DMS79 (cell line): ENCODE measurements at places on chromosomes 3 and 15.

DNA sequence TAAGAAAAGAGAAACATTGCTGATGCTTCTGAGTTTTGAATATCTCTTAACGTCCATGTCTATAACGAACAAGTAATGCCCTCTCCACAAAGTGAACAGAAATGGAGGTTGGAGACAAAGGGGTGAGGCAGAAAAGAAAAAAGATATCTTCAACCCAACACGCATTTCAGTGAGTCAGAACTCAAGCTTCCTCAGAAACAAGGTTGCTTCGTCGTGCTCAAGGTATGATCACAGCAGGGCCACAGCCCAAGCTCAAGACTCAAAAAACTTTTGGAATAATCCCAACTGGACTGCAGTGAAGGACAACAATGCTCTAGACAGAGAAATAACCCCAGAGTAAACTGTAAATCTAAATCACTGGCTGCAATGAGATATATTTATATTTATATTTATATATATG lies 18.9 kb downstream of the WNT5A start:
- no peak for DNase-seq

GRCh38 chr3:62870321-62870720 lies 4.9 kb downstream of the CADPS start:
- DNase-seq: no peak

GRCh38 chr3:186254676-186255650 lies 107.1 kb downstream of the DGKG start:
- DNase-seq: no peak

DNA sequence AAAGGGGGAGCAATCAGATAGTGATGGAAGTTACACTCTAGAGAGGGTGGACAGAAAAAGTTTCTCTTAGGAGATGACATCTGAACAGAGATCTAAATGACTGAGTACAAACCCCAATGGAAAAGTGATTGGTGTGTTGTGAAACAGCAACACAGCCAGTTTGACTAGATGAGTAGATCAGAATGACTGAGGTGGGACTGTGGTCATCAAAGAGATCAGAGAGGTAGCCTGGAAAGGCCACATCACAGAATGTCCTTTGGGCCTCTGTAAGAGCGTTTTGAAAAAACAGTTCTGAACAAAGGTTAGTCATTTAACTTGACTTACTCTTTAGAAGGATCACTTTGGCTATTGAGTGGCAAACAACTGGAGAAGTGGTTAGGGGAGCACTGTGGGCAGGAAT lies 10.6 kb downstream of the LRRC58 start:
- no peak for DNase-seq

GRCh38 chr3:106945435-106945834 lies 431.8 kb upstream of the CCDC54 start:
- no peak for DNase-seq

DNA sequence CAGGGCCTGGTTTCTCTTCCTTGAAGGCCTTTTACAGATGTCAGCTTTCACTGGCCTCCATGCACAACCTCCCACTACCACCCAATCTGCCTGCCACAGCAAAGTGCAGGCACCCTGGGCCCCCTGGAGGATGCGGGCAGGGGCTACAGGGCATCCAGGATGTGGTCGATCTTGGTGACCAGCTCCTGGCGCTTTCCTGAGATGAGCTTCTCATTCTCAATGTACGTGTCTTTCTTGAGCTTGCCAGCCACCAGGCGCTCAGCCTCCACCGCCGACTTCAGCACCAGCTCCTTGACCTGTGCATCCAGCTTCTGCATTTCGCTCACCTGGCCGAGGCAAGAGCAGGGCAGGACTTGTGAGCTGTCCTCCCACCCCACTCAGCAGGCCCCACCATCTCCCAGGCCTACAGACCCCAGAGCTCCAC lies 30.3 kb downstream of the RPN1 start:
- DNase-seq: no peak

- DNase-seq: no peak
These were observed 198.2 kb upstream of the UMPS start for GRCh38 chr3:124532071-124532470.

DNA sequence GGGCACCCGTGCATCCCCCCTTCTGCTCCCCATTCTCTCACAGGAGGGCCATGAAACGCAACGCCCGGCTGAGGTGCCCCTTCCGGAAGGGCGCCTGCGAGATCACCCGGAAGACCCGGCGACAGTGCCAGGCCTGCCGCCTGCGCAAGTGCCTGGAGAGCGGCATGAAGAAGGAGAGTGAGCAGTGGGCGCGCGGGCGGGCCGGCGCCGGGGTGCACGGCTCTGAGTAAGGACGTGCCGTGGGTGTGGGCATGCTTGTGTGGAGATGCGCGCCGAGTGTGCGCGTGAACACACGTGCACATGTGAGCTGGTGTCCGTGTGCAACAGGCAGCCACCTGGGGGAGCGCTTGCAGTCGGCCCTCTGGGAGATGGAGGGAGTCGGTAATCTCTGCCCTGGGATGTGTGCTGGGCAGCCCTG lies 28.1 kb downstream of the NR1I2 start:
- DNase-seq: no peak

- DNase-seq: no peak
These were observed 474.1 kb downstream of the FOXP1 start for GRCh38 chr3:71109241-71109976.

- no peak for DNase-seq
These were observed 343.2 kb downstream of the LSAMP start for GRCh38 chr3:116102037-116102436.

GRCh38 chr3:190485830-190486532 lies 27.9 kb upstream of the IL1RAP start:
- no peak for DNase-seq

GRCh38 chr3:15601046-15601398 lies 347 bp downstream of the HACL1 start:
- no peak for DNase-seq

DNA sequence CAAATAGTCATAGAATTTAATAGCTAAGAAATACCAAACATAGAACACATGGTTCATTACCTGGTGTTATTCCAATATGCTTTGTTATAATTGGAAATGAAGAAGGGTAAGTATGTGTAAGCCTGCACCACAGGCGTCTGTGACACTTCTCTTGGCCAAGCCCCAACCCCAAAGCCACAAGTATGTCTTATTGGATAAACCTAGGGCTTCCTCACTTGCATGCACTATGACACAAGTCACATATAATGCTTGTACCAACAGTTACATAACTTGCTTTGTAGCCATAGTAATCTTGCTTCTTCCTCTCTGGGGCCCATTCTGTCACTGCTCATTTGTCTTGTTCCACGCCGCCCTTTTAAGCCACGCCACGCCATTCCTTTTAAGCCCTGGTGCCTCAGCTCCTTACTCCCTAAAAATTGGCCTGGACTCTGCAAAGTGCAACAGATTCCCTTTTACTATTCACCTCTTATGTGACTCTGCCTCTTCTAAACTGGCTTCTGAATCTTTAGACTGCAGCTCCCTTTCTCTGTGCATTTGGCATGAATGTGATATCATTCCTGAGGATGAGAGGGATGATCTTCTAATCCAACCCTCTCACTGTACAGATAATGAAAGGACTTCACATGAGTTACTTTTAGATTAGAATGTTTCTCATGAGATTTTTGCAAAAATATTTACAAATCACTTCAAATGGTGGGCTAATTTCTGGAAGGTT lies 48.1 kb upstream of the EPHA3 start:
- DNase-seq: no peak

- no peak for DNase-seq
These were observed 81.9 kb downstream of the LRRK1 start for GRCh38 chr15:101001056-101001455.

DNA sequence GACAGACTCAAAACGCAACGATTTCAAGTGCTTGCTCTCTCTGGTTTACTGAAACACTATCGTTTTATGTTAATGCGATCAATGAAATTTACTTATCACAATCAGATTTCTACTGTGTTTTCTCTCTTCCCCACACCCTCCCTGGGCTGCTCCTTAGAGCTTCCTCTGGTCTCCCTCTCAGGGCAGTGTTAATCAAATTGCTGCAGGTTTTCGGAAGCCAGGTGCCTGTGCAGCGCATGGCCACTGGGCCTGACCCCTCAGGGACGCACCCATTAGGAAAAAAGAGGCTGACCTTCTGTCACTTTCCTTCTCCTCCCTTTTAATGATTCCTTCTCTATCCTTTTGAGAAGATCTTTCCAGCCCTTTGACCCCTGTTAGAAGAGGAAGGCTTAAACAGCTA lies 134.5 kb upstream of the ONECUT1 start:
- no peak for DNase-seq

DNA sequence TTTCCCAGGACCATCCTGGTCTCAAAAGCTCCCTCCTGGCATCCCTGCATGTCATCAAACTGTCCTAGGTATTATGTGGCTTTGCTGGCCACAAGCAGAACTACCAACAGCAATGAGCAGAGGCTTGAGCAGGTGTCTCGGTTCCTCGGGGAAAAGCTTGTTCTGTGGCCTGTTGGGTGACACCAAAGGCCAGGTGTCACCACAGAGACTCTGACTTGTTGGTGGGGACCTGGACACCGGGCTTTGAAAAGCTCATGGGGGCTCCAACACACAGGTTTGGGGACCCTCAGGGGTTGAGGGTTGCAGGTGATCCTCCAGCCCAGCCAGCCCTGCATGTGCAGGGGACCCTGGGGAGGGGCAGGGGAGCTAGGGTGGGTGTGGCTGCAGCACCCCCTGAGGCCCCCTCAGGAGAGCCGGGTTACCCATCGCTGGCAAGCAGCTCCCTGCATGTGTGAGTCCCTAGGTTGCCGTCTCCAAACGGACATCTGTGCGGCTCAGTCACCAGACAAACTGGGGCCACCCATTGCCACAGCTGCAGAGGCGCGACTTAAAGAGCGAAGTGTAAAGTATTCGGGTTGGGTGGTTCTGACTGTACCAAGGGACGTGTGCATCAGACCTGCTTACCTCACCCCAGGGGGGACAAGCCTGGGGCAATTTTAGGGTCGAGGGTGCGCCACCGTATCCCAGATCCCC lies 140.1 kb downstream of the CHSY1 start:
- no peak for DNase-seq

DNA sequence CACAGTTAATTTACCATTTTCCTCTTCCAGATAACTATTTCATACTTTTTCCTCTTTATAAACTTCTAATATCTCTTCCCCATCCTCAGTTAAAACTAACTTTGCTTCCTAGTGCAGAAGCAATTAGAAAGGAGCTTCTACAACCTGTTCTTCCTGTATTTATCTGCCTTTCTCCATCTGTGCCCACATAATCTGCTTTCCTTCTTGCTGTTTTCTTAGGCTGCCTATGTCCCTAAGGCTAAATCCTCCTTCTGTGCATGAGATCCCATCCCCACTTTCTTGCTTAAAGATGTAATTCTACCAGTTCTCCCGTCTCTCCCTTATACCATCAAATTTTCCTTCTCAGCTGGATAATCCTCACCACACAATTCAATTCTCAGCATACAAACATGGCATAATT lies 28.3 kb upstream of the HGD start:
- DNase-seq: no peak

- no peak for DNase-seq
These were observed 311.4 kb downstream of the UNC13C start for GRCh38 chr15:54289590-54290136.

GRCh38 chr3:152309535-152310307 lies 41.0 kb downstream of the MBNL1 start:
- no peak for DNase-seq

GRCh38 chr3:172557515-172558220 lies 34.4 kb upstream of the TNFSF10 start:
- no peak for DNase-seq

DNA sequence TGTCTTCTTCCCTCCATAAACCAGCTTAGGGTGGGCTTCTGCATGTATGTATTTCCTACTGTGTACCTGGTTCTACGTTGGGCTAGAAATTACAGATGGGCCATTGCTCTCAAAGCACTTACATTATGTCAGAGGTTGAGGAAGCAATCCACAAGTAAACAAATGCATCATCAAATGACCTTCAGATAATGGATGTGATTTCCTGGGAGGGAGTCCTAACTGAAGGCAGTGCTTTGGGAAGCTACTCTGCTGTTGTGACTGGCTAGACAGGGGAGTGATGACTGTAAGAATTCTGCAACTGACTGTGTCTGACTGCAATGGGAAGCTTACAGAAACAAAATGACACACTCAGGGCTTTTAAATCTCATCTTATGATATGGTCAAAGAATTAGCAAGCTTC lies 71.0 kb upstream of the PRR23E start:
- no peak for DNase-seq

DNA sequence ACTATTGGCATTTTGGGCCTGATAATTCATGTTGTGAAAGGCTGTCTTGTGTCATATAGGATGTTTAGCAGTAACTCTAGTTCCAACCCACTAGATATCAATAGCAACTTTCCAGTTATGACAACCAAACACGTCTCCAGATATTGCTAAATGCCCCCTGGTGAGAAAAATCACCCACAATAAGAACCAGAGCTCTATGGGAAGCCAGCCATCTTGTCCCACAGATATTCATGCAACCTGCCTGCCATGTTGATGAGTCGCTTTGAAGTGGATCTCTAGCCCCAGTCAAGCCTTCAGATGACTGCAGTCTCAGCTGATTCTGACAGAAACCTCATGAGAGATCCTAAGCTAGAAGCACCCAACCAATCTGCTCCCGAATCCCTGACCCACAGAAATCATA lies 5.6 kb upstream of the TNIK start:
- DNase-seq: no peak

- DNase-seq: no peak
These were observed 695 bp downstream of the RPL32 start for GRCh38 chr3:12840591-12841148.

- no peak for DNase-seq
These were observed 119.5 kb upstream of the SNRPN start for GRCh38 chr15:24835301-24835700.

DNA sequence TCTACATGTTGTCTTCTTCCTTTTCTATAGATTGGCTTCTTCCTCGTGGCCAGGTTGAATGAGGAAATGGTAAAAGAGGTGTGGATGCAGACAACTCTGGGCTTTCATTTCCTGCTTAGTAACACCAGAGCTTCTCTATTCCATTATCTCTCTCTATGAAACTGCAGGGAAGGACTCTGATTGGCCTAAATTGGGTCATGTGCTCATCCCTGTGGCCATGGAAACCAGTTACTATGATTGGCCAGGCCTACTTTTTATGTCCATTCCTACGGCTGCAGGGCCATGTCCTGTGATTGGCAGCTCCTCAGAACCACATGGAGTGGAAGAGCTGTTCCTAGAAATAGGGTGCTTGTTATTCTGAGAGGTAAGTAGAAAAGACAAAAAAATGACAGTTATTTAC lies 486.9 kb upstream of the ADAMTS9 start:
- DNase-seq: no peak

- DNase-seq: no peak
These were observed 32.0 kb downstream of the PPP1R2 start for GRCh38 chr3:195511136-195511535.

GRCh38 chr3:45954306-45954705 lies 11.0 kb downstream of the CXCR6 start:
- DNase-seq: no peak

- no peak for DNase-seq
These were observed 184.1 kb upstream of the LRRC3B start for GRCh38 chr3:26438325-26438940.

- no peak for DNase-seq
These were observed 72.7 kb downstream of the TJP1 start for GRCh38 chr15:29749365-29750086.

DNA sequence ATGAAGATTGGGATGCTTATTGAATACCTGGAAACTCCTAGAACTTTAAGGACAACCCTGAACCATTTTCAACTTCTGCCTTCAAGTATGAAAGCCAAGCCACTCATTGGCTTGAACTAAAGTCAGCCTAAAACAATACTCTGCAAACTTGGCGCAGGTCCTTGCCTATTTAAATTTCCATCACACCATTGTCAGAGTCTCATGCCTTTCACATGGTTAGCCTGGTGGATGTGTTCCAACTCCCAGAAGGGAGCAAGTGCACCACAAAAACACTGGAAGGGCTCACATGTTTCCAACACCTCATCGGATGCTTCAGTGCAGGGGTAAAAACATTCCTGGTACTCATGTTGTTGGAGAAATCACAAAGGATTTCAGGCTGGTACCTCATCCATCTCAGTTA lies 511.6 kb upstream of the MDFIC2 start:
- no peak for DNase-seq
